ENCODE measurements at places on chromosomes 4 and X.
A peak's percentile ranks its signal among the peaks of the same experiment; 100 is the strongest.

DNA sequence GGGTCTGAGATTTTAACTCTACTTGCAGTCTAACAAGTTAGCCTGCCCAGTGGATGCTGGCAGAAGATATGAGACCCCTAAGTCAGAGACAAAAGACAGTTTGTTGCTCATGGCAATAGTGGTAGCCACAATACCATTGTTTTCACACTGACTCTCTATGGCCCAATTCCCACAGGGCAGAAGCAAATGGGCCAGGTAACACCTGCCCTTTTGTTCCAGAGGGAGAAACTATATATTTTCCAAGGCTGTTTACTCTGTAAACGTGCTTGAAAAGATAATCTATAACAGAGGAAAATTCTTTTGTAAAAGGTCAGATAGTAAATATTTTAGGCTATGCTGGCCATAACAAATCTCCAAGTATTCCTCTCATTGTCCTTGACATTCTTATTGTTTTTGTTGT is 57.2 kb upstream of the NPNT start:
- DNase-seq: no peak

GRCh38 chrX:3806630-3807029 is 93.2 kb upstream of the PRKX start:
- no peak for DNase-seq

DNA sequence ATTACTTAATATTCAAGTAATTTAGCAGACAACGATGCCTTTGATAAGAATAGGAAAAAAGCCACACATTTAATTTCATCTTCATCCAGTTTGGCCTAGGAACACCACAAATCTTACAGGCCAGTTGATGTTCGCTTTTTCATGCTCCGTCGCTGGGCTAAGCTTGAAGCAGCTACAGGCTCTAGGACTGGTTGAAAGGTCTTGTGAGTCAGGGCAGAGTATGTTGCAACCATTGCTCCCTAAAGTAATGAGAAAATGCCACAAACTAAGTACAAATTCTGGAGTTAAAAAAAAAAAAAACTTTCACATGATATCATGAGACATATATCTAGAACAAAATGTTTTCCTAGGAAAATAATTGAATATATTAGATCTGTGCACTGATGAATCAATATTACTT is 123.8 kb downstream of the RPS6KA6 start:
- peak; percentile 1 for DNase-seq

GRCh38 chr4:94406668-94407437 is 44.9 kb upstream of the PDLIM5 start:
- DNase-seq: peak; percentile 79

DNA sequence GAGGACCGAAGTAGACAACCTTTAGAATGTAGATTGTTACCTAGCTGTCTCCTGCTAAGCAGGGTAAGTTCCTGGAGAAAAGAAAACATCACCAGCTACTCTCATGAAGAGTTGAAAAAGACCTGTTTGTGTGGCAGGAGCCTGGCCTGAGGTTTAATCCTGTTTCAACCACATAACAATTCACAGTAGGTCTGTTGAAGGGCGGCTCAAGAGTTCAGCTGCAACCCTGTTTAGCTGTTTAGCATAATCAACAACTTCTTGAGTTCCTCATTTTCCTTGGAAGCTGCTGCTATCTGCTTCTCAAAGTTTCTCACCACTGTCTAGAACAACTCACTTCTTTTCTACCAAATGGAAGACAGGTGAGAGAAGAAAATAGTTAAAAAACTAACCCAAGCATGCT is 170.4 kb upstream of the TET2 start:
- DNase-seq: no peak

- peak; percentile 50 for DNase-seq
These were observed 519 bp downstream of the SLC25A4 start for GRCh38 chr4:185143601-185143969.

- no peak for DNase-seq
These were observed 17.5 kb upstream of the MAGEA10 start for GRCh38 chrX:152155766-152156310.

DNA sequence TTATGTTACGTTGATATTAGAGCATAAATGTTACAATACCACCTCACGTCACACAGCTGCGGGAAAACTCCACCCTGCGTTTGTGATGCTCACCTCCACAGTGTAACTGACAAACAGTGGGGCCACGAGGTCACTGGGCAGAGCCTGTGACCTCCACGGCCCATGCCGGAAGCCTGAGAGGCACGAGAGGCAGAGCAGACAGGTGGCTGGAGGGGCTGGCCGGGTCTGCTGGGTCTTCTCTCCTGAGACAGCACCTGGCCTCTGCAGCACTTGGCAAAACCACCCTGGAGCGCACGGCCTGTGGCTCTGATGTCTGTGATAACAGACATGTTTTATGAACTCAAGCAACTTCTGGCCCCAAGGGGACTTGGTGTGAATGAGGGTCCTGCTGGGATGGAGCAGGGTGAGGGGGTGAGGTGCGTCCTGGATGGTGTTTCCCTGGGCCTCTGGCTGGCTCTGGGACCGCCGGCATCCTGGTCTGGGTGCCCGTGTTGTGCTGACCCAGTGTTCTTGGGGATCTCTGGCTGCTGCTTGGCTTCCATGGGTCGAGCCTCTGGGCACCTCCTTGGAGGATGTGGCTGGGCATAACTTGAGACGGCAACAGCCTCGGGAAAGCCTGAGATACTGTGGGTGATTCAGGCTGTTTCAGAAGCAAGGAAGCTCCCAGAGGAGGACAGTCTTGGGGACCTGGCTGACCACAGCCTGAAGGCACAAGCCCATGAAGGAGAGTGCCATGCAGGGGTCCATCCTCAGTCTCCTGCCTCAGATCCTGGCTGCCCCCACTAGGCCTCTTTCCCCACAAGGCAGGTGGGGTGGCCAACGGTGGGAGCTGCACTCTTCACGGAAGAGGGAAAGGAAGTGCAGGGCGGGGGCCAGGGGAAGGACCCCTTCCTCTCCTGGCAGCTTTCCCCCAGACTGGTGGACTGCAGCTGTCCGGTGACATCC is 19.7 kb downstream of the RNF212 start:
- no peak for DNase-seq

- DNase-seq: peak; percentile 43
These were observed 78.0 kb upstream of the DRD5 start for GRCh38 chr4:9703391-9703790.

DNA sequence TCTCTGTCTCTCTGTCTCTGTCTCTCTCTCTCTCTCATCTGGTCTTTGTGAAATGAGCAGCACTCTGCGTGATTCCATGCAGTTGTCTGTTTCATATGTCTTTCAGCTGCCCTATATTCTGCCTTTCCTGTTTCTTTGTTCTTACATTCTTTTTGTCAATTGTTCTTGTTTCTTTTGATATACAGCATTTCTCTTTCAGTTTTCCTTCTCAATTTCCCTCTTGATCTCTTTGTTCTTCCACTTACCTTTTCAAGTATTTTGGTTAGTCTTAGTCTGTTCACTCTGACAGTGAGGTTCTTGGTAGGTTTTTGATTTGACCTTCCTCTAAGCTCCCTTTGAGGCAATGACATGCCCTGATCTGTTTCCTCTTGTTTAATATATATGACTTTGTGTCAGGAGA is 20.4 kb downstream of the ZNF157 start:
- DNase-seq: no peak

DNA sequence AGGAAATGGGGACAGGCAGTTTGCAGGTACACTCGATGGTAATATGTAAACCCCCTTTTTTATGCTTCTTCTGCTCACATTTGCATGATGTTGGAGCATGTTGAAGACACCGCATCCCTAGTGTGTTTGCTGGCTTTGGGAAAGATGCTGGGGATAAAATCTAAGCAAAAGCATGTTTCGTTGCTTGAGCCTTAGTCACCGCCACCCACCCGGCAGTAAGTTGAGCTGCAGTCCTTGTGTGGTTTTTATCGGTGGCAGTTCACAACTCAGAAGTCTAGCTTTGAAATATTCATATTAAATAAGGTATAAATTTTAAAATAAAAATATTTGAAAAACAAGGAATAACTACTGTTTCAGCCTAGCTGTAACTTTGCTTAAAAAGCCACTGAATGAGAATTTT is 21.7 kb upstream of the MND1 start:
- no peak for DNase-seq

GRCh38 chr4:151166636-151167035 is 67.2 kb downstream of the RPS3A start:
- DNase-seq: no peak

DNA sequence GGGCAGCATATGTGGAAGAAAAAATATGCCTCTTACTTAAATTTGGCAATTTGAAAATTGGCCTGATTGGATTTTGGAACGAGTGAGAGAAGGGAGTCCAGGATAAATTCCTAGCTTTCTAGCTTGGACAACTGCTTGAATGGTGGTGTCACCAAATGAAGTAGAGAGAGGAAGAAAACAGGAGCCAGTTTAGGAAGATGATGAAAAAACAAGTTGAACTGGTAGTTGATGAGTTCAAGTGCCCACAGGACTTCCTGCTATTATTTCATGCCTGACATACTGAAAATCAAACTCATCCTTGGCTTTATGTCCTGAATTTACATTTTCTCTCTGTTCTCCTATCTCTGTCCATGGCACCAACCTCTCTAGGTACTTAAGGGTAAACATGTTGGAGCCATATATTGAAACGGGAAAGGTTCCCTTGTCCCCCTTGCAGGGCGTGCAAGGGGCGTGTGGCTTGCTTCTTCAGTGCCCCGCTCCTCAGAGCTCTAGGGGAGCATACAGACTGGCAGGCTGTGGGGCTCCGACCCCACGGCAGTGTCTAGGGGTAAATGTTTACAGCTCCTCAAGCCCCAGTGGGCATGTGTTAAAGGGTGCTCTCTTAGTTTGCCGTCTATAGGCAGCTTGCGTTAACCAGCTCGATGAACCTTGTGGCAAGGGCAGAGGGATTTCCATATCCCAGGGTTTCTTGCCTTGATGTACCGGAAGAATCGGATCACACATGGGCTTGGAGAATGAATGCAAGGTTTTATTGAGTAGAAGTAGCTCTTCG is 250.7 kb upstream of the PGRMC2 start:
- peak; percentile 23 for DNase-seq

- no peak for DNase-seq
These were observed 518 bp upstream of the FAM241A start for GRCh38 chr4:112144546-112145325.

DNA sequence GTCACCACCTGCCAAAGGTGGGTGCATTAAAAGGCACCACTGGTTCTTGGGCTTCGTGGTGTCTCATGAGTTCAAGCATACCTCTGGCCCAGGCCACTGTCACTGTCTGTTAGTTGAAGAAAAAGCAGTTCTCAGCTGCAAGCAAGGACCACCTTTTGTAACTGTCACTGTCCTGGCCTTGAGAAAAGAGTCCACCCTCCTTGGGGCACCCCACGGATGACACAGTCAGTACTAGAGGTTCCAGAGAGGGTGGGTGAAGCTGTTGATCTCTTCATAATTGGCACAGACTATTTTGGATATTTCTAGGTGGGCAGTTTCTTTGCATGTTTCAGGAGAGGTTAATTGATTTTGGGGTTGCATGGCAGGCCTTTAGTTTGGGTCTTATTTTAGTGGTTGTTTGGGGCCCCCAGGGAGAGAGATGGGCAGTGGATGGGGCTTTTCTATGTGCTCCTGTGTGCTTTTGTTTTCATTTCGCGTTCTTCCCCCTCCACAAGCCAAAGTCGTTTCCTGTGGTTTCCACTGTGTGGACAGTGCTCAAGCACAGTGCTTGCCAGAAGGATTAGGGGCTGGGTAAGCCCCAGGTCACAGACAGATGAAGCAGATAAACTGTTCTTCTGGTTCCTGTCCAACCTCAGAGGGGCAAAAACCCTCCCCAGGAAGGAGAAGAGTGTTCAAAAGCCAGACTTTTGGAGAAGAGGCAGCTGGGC is 156.2 kb upstream of the PPP1R2C start:
- DNase-seq: no peak

DNA sequence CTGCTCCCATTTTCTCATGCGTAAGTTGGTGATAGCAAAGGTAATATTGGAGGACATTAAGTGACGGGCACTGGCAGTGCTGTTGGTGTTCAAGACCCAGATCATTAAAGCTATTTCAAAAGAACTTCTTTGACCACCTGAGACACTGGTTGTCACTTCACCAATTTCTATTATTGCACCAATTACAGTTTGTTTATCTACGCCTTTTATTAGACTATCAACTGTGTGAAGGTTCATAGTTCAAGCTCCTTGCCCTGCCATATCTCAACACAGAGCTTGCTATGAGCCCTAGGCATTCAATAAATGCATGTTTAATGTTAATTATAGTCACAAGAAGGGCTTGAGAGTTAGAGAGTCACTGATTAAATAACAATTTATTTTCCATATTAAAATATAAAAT is 778.7 kb upstream of the HS3ST1 start:
- DNase-seq: no peak

DNA sequence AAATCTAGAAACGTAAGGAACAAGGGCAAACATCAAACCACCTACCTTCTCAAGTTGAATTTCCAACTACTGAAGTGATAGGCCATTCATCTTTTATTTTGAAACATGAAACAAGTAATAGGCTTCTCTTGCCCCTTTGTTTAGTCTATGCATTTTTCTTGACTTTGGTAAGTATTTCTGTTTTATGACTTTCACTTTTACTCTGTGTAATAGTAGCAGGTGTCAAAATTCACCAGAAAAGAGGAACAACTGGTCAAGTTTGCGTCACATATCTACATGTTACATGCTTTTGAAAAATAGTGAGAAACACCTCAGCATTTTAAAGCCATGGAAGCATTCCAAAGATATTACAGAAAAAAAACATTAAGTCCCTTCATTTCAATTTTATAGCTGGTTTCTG is 157.1 kb upstream of the FTHL17 start:
- DNase-seq: no peak

DNA sequence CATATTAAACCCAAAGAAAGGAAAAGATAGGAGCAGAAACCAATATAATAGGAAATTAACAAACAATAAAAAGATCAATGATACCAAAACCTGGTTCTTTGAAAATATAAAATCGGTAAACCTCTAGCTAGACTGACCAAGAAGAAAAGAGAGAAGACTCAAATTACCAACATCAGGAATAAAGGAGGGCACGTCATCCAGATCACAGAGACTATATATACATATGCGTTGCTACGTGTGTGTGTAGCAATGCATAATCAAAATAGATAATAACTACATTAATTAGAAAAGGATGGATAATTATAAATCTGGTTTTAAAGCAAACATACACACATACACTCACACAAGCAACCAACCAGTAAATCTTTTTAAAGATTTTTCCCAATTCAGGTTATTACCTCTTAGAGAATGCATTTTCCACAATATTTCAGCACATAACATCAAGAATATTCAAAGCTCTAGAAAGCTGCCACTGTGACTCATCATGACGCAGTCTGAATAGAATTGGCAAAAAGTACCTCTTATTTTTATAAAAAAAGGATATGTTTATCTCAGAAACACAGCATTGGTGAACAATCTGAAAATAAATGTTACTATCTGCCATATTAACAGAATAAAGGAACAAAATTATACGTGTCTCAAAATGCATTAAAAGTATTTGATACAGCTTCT is 41.4 kb upstream of the USP9X start:
- peak; percentile 5 for DNase-seq

GRCh38 chr4:146315184-146315583 is 100.8 kb downstream of the REELD1 start:
- no peak for DNase-seq

GRCh38 chrX:39897741-39898097 is 200.0 kb downstream of the BCOR start:
- no peak for DNase-seq

- no peak for DNase-seq
These were observed 227.7 kb downstream of the LDB2 start for GRCh38 chr4:16670727-16671126.

- no peak for DNase-seq
These were observed 1.1 kb downstream of the PCSK1N start for GRCh38 chrX:48834383-48834709.

Measured in bronchial epithelial cell (primary cell).